ENCODE measurements at places on chromosomes 2 and 18.

GRCh38 chr18:70398076-70398475 lies 109.2 kb downstream of the SOCS6 start:
- DNase-seq = no peak

GRCh38 chr2:116487336-116487735 lies 1327.2 kb upstream of the DDX18 start:
- no peak for DNase-seq

- no peak for DNase-seq
Measured at GRCh38 chr2:215441560-215442400, 5.9 kb upstream of the FN1 start.

DNA sequence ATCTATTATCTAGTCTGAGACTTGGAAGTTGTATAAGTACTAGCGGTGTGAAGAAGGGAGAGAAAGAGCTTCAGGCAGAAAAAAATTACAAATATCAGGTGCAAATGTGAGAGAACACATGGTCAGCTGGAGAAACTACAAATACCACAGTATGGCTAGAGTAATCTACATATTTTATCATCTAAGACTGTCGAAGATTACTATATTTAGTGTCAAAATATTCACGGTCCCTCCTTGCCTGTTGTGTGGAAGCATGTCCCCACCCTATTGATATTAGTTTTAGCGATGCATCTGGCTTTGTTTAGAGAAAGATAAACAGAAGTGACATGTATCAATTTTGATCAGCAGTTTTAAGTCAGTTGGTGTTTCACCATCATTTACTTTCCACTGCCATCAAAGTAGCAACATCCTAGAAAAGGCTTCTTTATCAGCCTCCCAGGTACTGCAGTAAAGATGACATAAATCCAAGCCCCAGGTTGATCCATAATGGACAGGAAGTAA lies 90.5 kb upstream of the ITGA4 start:
- DNase-seq = no peak

- DNase-seq = no peak
Measured at GRCh38 chr2:231388725-231389346, 6.7 kb upstream of the B3GNT7 start.

- DNase-seq = no peak
Measured at GRCh38 chr2:31729065-31729439, 148.3 kb upstream of the SRD5A2 start.

DNA sequence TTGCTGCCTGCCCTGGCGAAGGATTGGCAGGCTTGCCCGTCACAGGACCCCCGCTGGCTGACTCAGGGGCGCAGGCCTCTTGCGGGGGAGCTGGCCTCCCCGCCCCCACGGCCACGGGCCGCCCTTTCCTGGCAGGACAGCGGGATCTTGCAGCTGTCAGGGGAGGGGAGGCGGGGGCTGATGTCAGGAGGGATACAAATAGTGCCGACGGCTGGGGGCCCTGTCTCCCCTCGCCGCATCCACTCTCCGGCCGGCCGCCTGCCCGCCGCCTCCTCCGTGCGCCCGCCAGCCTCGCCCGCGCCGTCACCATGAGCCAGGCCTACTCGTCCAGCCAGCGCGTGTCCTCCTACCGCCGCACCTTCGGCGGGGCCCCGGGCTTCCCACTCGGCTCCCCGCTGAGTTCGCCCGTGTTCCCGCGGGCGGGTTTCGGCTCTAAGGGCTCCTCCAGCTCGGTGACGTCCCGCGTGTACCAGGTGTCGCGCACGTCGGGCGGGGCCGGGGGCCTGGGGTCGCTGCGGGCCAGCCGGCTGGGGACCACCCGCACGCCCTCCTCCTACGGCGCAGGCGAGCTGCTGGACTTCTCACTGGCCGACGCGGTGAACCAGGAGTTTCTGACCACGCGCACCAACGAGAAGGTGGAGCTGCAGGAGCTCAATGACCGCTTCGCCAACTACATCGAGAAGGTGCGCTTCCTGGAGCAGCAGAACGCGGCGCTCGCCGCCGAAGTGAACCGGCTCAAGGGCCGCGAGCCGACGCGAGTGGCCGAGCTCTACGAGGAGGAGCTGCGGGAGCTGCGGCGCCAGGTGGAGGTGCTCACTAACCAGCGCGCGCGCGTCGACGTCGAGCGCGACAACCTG lies at the start of gene DES:
TSS of gene DES (plus strand) at position 223 of the 857 bp plus-strand sequence. CDS start at position 309, 86 bp downstream.
- DNase-seq = no peak

DNA sequence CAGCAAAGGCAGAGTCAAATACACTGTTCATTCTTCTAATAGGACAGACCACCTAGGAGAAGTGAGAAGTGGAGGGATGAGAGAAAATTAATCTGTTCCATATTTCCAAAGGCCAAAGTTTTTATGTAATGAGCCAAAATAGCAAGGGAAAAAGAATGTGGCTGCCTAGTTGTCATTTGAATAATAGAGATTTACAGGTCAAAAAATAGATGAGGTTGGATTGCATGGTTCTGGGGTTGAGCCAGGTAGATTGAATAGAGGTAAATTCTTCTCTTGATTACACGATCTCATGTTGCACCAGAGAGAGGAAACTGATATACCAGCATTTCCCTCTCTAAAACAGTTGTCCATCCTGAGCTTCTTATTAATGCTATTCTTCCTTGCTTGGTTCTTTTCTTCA lies 325.8 kb downstream of the CCDC178 start:
- DNase-seq = no peak

DNA sequence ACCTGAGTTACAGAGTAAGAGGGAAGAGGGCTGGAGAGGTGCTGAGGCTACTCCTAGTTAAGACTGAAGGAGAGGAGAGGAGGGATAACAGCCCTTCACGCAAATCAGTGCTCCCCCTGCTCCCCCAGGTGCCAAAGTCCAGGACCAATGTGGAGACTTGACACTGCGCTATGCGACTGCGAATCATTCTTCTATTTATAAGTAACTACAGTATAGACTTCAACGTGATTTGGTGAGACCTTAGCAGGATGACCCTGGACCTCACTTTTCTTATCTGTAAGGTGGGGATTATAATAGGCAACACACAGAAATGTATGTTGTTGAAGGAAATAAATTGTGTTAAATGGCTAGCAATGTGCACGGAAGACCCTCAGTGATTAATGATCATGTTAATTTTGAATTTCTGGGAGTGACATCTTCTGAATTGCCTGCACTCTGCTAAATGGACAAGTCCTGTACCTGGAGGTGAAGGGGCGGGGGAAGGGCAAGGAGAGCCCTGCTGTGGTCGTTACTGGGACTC lies 11.0 kb downstream of the EN1 start:
- no peak for DNase-seq

DNA sequence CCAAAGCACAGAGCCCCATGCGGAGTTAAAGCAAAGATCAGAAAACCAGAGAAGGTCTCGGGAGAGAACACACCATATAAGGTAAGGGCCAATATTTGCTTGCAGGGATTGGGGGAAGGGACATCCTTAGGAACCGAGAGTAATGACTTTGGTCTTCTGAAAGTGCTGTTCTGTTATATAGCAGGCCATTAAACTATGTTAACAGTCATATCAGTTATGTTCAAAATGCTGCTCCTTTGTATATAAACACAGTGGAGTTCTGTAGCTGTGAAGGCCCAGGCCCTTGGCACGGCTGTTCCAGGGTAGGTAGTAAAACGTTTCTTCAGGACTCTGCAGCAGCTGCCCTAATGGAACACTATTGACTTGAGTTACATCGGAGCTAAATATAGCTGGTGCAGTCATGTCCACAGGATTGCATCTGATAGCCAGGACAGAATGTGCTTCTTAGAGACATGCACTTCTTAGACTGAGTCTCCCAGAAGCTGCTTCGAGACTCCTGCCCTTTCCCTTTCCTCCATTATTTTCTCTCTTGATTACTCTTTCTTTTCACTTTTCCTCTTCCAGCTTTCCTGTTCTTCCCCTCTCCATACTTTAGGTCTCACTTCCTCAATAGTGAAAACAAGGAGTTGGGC lies 122.4 kb downstream of the SETBP1 start:
- DNase-seq = no peak

DNA sequence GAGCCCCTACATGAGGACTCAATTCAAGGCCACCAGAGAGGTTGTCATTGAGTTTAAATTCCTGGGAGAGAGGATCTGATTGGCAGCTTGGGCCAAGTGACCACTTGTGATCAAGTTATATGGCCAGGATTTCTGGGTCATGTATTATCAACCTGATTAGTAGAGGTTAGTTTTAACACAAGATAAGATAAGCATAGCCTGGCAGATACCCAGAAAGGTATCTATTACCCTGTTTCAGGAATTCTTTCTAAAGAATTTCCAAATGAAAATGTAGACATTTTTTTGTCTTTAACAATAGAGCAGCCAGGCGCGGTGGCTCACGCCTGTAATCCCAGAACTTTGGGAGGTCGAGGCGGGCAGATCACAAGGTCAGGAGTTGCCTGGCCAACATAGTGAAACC lies 50.5 kb downstream of the BABAM2 start:
- DNase-seq = no peak

- DNase-seq = no peak
Measured at GRCh38 chr2:10172033-10172871, 49.7 kb downstream of the RRM2 start.

GRCh38 chr2:46885376-46885775 lies 30.2 kb downstream of the MCFD2 start:
- no peak for DNase-seq

DNA sequence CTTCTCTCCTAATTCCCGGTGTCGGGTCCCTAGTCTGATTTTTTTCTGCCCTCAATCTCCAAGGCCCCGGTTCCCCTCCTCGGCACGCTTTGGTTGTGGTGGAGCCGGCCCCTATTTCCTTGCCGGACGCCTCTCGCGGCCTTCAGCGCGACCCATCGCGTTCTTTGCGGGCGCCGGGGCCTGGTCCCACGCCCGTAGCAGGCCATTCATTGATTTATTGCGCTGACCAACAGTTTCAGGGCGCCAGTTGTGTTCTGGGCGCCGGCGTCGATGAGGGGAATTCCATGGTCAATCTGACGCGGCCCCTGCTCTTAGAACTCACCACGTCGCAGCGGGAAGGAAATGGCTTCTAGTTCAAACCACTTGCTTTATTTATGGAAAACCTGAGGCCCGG lies 396 bp downstream of the CNOT9 start:
- DNase-seq = no peak

DNA sequence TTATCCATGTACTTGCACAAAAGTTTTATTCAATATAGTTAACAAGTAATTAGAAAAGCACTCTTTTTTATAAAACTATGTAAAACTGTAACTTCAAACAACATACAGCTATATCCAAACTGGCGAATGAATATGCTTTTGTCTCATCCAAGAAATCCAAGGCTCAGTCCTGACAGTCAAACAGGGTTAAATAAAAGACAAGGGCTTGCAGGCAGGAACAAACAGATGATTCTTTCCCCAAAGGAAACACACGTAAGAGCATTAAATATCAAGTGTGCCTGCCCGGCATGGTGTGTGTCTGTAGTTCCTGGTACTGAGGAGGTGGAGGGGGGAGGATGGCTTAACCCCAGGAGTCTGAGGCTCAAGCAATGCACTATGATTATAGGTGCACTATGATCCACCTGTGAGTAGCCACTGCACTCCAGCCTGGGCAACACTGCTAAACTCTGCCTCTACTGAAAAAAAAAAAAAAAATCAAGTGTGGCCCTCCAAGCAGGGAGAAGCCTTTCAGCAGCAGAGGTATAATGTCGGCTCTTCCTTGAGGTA lies 171.3 kb downstream of the DLGAP1 start:
- DNase-seq = no peak

GRCh38 chr2:201452058-201452921 lies 750 bp downstream of the STRADB start:
- DNase-seq = no peak

- no peak for DNase-seq
Measured at GRCh38 chr2:23069923-23070322, 315.1 kb upstream of the KLHL29 start.

GRCh38 chr2:195686564-195686963 lies 29.5 kb downstream of the SLC39A10 start:
- DNase-seq = no peak

- DNase-seq = no peak
Measured at GRCh38 chr18:55083461-55083860, 124.2 kb upstream of the CCDC68 start.

DNA sequence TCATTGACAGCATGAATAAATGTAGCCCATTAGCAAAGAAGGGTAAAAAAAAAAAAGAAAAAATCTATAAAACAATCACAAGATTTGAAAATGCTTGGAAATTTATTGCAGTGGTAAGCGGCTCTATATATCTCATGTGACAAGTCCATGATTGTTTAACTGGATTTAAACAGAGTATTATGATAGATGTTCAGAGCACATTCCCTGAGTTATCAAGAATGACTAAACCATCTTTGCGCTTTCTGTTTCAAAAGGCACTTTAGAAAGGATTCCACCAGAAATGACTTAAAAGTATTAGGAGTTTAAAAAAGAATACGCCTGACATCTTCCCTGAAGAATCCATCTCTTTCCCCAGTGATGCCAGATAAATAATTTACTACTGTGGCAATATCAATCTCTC lies 409.5 kb upstream of the UBE2E3 start:
- DNase-seq = no peak

DNA sequence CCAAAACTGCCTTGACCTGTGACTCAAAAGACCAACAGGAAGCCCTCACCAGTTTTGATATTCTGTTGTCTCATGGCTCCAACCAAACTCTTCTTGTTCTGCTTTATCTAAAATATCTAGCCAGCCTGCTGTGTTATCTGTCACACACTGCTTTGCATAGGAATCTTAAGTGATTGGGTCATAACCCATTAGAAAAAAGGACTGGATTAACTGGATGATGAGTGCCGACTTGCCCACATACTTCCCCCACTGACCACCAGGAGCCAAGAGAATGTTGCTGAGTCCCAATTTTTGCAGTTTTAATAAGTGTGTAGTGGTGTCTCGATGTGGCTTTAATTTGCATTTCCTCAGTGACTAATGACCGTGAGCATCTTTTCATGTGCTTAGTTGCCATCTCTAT lies 6.5 kb downstream of the MOGAT1 start:
- no peak for DNase-seq

- no peak for DNase-seq
Measured at GRCh38 chr2:18271370-18272147, 288.9 kb downstream of the RDH14 start.

GRCh38 chr2:212905640-212906201 lies 245.7 kb downstream of the IKZF2 start:
- DNase-seq = no peak

GRCh38 chr2:214628091-214628490 lies 181.4 kb downstream of the BARD1 start:
- no peak for DNase-seq

GRCh38 chr2:219369447-219369861 lies 18.3 kb downstream of the DNPEP start:
- DNase-seq = no peak

DNA sequence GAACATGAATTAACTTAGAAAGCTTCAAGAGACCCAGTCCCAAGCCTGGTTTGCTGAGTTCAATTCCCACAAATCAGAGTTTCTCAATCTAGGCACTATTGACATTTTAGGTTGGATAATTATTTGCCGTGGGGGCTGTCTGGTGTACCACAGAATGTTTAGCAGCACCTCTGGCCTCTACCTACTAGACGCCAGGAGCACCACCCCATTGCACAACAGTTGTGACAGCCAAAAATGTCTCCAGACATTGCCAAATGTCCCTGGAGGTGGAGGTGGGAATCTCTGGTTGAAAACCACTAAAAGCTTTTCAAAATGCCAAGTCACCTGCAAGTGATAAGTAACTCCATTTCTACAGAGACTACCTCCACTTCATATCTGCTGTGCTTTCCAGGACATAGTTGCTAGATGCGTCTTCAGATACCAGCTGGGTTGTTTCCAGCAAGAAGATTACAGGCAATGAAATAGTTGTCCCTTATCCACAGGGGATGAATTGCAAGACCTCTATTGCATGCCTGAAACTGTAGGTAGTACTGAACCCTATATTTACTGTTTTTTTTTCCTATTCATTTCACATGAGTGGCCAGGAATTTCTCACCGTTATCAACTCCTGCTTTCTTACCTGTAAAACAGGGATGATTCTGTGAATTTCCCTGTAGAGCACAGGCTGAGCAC lies 554.3 kb downstream of the ZEB2 start:
- DNase-seq = no peak

GRCh38 chr2:9780368-9781130 lies 62.7 kb upstream of the TAF1B start:
- peak; percentile 31 for DNase-seq

Measured in KBM-7 (cell line).